Activated gamma-delta T cell (primary cell): ENCODE measurements at places on chromosomes 4 and X.

DNA sequence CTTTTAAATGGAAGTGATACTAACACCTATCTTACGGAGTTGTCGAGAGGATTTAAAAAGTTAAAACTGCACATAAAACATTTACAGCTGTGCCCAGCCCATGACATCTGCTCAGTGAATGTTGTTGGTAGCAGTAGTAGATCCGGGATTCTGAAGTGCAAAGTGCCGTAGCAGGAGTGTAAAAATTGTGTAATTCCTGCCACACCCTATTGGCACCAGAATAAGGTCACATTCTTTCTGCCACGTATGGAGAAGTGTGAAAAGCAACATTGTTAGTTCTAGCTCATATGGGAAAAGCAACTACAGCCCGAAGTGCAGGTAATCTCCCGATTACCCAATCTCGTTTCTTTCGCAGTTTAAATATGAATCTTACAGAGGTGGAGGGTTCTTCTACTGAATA lies 31.2 kb downstream of the PRIMPOL start:
- no peak for DNase-seq

- no peak for DNase-seq
Measured at GRCh38 chr4:169256856-169257761, 13.6 kb downstream of the SH3RF1 start.

- no peak for DNase-seq
Measured at GRCh38 chr4:74097631-74098426, 1.2 kb downstream of the CXCL2 start.

DNA sequence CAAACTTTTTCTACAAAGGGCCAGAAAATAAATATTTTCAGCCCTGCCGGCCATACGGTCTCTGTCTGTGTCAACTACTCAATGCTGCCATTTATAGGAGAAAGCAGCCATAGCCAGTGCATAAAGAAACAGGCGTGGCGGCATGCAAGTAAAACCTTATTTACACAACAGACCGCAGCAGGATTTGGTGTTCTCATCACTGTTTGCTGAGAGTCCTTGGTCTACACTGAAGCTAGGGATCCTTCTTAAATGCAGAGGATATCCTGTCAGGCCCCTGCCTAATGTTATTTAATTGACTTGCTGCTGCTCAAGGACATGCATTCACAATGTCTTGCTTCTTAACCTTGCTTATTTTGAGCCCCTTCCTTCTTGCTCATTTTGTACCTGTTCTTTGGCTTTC lies 54.7 kb downstream of the CPE start:
- DNase-seq: no peak

DNA sequence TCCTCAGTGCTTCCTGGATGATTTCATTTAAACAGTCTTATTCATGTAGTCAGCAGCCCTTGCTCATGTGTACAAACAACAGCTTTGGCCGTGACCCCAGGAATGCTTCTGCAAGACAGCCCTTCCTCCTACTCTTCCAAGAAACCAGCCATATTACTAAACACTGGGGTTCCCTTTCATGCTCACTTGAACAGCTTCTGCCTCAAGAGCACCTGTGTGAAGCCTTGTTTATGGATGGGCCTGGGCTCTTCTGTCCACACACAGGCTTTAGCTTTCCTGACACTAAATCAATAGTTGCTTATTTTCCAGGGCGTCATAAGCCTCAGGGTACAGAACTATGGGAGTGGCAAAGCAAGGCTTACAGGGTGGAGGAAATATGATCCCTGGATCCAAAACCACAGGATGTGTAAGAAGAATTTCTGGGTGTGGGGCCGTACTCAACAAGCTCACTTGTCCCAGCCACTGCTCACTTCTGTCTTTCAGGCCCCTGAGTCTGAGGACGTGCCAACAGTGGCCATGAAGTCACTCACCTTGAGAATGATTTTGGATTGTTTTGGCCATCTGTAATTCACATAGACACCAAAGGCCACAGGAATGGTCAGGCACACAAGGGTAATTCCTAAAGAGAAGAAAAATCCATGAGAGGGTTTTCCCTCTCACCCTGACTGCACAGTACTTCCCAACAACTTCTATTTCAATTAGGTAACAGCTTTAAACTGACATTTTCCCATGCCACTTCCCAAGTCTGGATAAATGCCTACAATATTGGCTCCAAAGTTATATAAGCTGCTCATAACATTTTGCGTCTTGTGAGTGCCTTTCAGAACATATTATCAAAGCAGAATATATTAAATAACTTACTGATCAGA lies 17.7 kb downstream of the SLC10A6 start:
- DNase-seq: no peak

- no peak for DNase-seq
Measured at GRCh38 chr4:80841587-80842281, 188.8 kb upstream of the BMP3 start.

DNA sequence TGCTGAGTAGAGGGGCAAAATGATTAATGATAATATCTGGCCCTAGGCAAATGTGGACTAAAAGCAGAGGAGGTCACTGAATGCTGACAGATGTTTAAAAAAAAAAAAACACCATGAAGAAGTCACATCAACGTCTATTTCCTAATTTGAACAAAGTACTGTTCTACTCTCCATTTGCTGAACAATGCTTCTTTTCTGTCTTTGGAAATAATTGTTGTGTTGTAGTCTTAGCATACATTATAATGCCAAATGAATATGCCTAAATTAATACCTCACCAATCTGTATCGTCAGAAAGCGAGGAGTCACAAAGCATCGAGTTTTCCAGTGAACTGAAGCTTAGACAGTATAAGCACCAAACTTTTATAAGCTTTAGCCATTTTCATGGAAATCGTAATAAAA lies 140.9 kb upstream of the JADE1 start:
- no peak for DNase-seq

DNA sequence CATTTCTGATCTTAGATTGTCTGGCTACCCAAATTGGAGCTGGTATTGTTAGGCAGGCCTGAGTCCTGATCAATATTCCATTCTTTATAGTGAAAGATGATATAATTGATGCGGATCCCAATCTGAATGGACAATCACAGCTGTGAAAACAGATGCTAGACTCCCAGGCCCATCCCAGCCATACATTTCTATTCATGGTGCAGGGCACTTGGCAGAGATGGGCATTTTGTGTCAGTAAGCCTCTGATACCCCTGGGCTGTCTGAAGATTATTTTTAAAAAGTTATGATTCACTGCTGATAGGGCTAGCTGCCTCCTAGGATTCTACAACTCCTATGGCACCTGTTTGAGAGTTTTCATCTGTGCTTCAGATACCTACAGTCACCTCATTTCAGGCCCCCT lies 61.2 kb upstream of the TSPAN7 start:
- DNase-seq: no peak

DNA sequence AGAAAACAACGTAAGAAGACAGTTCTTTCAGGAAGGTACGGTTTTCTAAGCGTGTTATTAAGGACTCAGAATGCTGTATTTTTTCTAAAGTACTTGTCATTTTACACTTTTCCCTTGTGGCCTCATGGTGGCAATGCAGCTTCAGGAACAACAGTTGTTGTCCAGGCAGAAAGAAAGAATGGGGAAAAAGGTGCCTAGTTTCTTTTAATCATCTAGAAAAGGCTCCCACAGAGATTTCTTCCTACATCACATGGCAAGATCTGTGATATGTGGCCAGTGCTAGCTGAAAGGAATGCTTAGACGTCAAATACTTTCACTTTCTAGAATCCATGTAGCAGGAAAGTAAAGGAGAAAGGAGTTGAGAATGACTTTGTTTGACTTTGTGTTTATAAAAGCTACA lies 49.0 kb upstream of the TRAM1L1 start:
- no peak for DNase-seq

DNA sequence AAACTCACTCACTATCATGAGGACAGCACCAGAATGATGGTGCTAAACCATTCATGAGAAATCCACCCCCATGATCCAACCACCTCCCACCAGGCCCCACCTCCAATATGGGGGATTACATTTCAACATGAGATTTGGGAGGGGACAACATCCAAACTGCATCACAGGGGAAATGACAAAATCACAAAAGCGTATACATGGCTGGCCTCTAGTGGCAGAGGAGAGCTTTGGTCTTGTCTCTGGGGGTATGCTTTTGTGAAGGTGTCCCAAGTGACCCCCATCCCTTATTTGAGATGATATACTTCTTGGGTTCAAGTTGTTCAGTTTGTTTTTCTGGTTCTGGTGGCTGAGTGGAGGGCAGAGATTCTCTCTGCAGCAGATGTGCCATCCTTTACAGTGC lies 8.5 kb upstream of the SETD7 start:
- DNase-seq: no peak

DNA sequence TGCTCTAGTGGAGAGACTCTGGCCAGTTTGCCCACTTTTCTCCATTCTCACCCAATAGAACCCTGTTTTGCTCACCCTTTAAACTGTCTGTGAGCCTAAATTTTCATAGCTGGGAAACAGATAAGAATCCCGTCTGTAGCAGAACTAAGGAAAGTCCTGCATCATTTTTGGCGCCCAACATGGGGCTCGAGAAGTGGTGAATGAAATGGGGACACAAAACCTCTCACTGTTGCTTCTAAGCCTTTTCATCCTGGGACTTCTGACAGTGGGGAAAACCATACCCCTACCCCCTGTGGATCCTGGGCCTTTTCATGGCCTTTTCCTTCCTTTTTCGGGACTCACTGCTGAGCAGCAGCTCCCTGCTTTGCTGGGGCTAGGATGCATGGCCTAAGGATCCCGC lies 189.9 kb downstream of the INPP4B start:
- DNase-seq: no peak

DNA sequence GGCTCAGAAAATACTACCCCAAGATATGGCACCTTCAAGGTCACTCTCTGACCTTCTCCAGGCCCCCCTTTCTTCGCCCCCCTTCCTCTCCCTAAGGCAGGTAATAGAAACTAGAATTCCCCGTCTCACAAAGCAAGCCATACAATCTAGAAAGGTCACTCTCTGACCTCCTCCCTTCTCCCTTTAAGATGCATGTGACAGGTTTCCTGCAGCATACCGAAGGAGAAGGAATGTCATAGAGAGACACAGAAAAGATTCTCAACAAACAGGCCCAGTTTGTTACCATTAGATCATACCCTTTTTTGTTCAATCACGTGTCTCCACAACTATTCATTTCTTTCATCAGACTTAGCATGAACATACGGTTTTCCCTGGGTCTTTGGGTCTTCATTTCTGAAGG lies 51.2 kb upstream of the RBMXL3 start:
- no peak for DNase-seq

- DNase-seq: no peak
Measured at GRCh38 chrX:110037178-110037577, 34.3 kb downstream of the TMEM164 start.

GRCh38 chrX:30150196-30150895 lies 65.0 kb upstream of the MAGEB2 start:
- DNase-seq: no peak

GRCh38 chr4:100823993-100824323 lies 306.1 kb upstream of the EMCN start:
- no peak for DNase-seq

GRCh38 chr4:164648151-164648848 lies 105.6 kb upstream of the SMIM31 start:
- DNase-seq: no peak

- DNase-seq: no peak
Measured at GRCh38 chr4:186953599-186954260, 230.1 kb upstream of the FAT1 start.

DNA sequence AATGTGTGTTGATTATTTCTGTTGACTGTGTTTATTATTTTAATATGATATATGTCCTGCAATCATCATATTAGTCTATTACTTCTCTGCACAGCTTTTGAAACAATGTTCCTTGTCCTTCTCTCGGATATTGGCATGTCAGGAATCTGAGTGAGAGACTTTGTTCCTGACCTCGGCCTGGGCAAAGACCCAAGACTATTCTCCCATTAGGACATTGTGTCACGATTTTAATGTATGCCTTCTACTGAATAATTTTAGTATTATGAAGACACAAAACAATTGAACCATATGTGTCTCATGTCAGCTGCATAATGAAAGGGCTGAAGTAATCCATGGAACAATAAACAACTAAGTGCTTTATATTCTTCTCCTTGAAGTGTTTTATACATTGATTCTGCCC lies 580.8 kb upstream of the TENM3 start:
- no peak for DNase-seq

DNA sequence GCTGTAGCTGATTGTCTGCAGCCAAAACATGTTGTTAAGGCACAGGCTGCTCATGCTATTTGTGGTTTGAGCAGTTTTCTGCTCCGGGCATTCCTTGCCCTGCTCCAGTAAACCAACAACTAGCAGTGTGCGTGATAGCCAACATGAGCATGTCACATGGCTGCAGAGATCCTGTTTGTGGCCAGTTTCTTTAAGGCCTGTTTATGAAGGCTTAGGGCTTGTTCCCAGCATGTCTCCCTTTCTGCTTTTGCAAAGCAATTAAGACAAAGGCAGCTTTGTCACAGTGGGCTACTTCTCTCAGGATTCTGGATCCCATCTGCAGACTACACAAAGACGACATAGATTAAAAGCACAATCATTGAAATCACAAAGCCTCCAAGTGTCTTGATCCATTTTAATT lies 160.5 kb downstream of the ZNF518B start:
- no peak for DNase-seq

- DNase-seq: no peak
Measured at GRCh38 chrX:17705211-17705610, 32.1 kb upstream of the SCML1 start.

GRCh38 chr4:23805450-23805851 lies 84.4 kb downstream of the PPARGC1A start:
- DNase-seq: no peak

DNA sequence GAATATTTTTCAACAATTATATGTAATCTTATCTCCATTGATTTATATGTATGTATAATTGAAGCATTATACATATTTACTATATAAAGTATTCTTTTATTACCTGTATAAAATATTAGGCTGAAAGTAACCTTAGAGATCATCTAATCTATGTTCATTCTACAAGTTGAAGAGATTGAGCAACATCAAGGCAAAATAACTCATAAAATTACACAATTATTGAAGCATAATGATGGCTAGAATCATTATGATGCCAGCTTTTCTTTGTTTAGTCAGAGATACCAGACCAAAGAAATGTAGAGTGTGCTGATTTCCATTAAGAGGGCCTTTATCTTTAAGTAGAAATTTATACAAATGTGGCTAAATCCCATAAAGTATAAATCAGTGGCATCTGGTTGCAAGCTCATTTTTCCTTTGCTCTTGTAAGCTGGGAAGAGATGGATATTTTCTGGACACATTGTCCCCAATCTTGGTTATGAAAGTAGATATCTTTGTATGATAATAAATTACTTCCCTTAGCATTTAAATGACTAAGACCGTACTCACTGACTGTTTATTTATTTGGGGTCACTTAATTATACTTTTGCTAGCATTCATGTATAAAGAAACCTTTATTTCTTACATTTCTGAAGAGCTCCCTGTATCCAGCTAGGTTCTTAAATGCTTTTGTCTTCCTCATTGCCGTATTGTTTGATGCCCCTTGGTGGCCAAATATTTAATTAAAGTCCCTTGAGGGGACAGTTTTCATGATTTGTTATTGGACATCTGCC lies 339.8 kb downstream of the PCDH7 start:
- no peak for DNase-seq

- DNase-seq: no peak
Measured at GRCh38 chrX:154775419-154776349, 13.0 kb downstream of the DKC1 start.

GRCh38 chr4:182569561-182569960 lies 326.4 kb downstream of the TENM3 start:
- no peak for DNase-seq
